Activated naive CD8-positive, alpha-beta T cell treated with anti-CD3 and anti-CD28 coated beads, Interleukin-2, amount 10 ng/mL, durations not matched to agents 7 days and 5 days (primary cell): ENCODE measurements at places on chromosomes 2 and 18.

DNA sequence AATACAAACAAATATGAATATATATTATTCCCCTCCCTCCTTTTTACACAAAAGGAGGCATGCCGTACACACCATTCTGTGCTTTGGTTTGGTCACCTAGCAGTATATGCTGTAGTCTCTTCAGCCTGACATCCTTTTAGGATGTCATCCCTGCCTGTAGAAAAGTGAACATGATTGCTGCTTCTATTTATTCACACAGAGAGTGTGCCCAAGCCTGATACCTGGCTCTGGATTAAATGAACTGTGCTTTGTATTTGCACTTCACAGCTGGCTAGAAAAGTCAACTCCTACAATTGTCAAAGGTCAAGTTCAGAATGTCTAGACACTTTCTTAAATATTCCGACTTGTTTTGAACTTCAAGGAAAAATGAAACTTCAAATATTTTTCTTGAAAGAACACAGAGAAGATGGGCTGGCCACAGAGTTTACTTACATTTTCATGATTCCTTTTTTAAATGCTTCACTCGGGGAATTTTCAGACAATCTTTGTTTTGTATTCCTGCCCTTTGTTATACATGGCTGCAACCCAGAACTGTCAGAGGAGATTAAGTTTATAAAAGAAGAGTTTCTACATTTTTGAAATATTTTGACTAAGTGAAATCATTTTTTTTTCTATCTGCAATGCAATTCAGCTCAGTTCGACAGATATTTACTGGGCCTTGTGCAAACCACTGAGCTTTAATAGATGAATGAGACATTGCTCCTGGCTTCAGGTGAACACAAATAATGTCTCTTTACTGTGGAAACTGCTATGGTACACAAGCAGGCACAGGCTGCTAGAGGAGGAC, 33.5 kb downstream of the DAPL1 start:
- H3K4me3 ChIP-seq, result no peak overlapping the region
- no peak for DNase-seq
- no peak overlapping the region for H3K27ac ChIP-seq
- H3K36me3 ChIP-seq, result no peaks in the 10 kb centered on the region

GRCh38 chr2:207165121-207166038, at the start of gene KLF7:
Gene KLF7, minus strand, starts transcription at chr2:207165948. Its CDS starts 380 bp downstream, at chr2:207165568.
- no peaks in the 10 kb centered on the region for H3K27me3 ChIP-seq
- peak within 1 kb of the TSS; percentile 96 for H3K27ac ChIP-seq
- H3K4me3 ChIP-seq, result peak within 1 kb of the TSS; percentile 87
- peaks cover 39% of the 10 kb centered on the region for H3K4me1 ChIP-seq

GRCh38 chr2:30492185-30492584, 45.1 kb downstream of the LCLAT1 start:
- H3K27me3 ChIP-seq, result no peaks in the 10 kb centered on the region
- no peak overlapping the region for H3K27ac ChIP-seq
- peaks cover 16% of the 10 kb centered on the region for H3K4me1 ChIP-seq
- peaks cover 31% of the 10 kb centered on the region for H3K36me3 ChIP-seq
- H3K4me3 ChIP-seq, result no peak overlapping the region

GRCh38 chr2:239290618-239291474, 110.0 kb downstream of the HDAC4 start:
- no peak overlapping the region for H3K4me3 ChIP-seq
- no peaks in the 10 kb centered on the region for H3K27me3 ChIP-seq
- H3K36me3 ChIP-seq, result peaks cover 15% of the 10 kb centered on the region
- DNase-seq, result peak; percentile 23
- H3K27ac ChIP-seq, result peak overlapping the region; percentile 37

DNA sequence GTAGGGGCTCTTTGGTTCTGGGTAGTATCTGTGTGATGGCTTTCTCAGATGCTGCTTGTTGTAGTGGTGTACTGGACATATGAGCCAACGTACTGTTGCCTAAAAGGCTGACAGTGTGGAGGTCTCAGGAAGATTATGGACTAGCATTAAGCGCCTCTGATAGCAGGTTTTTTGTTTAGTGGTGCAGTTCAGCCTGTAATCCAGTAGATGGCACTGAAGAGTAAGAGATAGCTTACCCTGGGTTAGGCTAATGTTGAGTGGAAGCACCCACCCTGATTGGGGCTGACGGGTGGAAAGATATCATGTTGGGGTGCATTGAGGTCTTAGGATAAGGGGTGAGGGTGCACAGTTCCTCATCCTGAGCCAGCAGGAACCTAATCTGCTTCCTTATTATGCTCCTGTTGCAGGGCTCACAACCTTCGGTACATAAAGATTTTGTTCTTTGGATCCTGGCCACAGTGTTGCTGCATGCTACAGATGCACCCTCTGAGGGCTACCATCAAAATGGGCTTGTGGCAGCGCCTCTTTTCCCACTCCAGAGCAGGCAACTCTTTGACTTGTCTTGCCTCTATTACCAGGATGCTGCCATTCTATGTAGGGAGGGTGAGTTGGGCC, 79.6 kb downstream of the MSTN start:
- DNase-seq, result no peak
- H3K4me3 ChIP-seq, result no peak overlapping the region
- no peaks in the 10 kb centered on the region for H3K4me1 ChIP-seq
- no peak overlapping the region for H3K27ac ChIP-seq

DNA sequence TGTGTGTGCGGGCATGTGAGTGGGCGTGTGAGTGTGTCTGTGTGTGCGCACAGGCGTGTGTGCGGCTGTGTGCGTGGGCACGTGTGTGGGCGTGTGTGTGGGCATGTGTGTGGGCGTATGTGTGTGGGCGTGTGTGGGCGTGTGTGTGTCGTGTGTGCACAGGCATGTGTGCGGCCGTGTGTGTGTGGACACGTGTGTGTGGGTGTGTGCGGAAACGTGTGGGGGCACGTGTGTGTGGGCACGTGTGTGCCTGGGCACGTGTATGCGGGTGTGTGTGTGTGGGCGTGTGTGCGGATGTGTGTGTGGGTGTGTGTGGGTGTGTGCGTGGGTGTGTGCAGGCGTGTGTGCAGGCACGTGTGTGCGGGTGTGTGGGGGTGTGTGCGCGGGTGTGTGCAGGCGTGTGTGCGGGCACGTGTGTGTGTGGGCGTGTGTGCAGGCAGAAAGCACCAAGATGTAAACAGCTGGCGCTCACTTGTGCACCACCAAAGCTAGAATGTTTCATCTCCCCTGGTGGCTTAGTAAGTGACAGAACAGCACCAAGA, 31.2 kb upstream of the ALKAL2 start:
- H3K27ac ChIP-seq, result no peak overlapping the region
- H3K4me1 ChIP-seq, result peaks cover 18% of the 10 kb centered on the region
- H3K4me3 ChIP-seq, result no peak overlapping the region
- H3K36me3 ChIP-seq, result no peaks in the 10 kb centered on the region
- DNase-seq, result no peak
- peaks cover 11% of the 10 kb centered on the region for H3K27me3 ChIP-seq

- peaks cover 13% of the 10 kb centered on the region for H3K4me1 ChIP-seq
- no peak overlapping the region for H3K4me3 ChIP-seq
- no peaks in the 10 kb centered on the region for H3K36me3 ChIP-seq
- H3K27me3 ChIP-seq, result peaks cover 2% of the 10 kb centered on the region
- DNase-seq, result no peak
- no peak overlapping the region for H3K27ac ChIP-seq
These were observed 60.1 kb upstream of the ARL4C start for GRCh38 chr2:234556848-234557573.

DNA sequence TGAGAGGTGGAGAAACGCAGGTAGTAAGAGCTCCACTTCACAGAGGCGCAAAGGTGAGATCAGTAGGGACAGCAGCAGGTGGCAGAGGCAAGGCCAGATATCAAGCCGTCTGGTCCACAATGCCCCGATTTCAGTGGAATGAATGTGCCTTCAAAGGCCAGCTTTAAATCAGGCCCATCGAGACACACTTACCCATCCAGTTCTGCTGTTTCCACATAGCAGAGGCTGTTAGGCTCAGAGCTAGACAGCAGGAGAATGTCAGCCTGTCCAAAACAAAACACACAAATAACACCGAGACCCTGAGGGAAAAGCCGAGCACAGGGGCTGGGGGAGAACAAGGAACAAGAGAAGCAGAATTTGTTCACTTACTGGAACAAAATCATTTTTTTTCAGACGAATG, 75.8 kb upstream of the NARS1 start:
- H3K4me3 ChIP-seq, result no peak overlapping the region
- no peaks in the 10 kb centered on the region for H3K4me1 ChIP-seq
- no peak overlapping the region for H3K27ac ChIP-seq
- no peaks in the 10 kb centered on the region for H3K27me3 ChIP-seq
- no peaks in the 10 kb centered on the region for H3K36me3 ChIP-seq
- DNase-seq, result no peak

GRCh38 chr2:127425540-127426490, 7.6 kb downstream of the PROC start:
- H3K36me3 ChIP-seq, result no peaks in the 10 kb centered on the region
- peaks cover 36% of the 10 kb centered on the region for H3K27me3 ChIP-seq
- DNase-seq, result no peak
- H3K4me3 ChIP-seq, result no peak overlapping the region
- H3K4me1 ChIP-seq, result peaks cover 4% of the 10 kb centered on the region

DNA sequence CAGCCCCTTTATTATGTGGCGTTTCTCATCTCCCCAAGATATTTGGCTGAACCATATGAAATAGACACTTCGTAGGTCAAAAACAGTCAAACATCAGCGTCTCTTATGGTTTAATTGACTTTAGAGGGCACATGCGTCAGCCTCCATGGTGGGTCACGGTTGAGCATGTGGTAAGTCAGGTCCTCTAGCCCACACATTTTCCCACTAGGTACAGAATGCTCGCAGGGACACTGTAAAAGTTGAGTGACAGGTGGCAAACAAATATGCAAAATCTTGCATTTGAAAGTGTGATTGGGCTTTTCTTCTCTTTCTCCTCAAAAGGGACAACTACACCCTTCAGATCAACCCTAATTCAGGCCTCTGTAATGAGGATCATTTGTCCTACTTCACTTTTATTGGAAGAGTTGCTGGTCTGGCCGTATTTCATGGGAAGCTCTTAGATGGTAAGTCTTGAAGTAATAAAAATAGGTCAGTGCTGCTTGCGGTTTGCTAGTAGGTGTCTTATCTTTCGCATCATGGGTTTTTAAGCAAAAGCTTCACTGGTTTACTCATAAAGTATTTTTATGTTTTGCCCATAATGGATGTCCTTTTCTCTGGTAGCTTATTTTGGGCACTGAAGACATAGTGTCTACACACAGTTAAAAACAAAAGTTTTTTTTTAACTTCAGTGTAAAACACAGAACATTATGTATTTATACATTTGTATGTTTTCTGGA, 261.3 kb downstream of the ALPK2 start:
- H3K4me3 ChIP-seq, result no peak overlapping the region
- no peaks in the 10 kb centered on the region for H3K4me1 ChIP-seq
- H3K27me3 ChIP-seq, result peaks cover 2% of the 10 kb centered on the region
- H3K36me3 ChIP-seq, result no peaks in the 10 kb centered on the region
- no peak for DNase-seq

- peaks cover 19% of the 10 kb centered on the region for H3K27me3 ChIP-seq
- no peak for DNase-seq
- H3K36me3 ChIP-seq, result no peaks in the 10 kb centered on the region
- H3K27ac ChIP-seq, result no peak overlapping the region
- H3K4me1 ChIP-seq, result no peaks in the 10 kb centered on the region
- no peak overlapping the region for H3K4me3 ChIP-seq
These were observed 49.6 kb downstream of the SOWAHC start for GRCh38 chr2:109663721-109664120.

DNA sequence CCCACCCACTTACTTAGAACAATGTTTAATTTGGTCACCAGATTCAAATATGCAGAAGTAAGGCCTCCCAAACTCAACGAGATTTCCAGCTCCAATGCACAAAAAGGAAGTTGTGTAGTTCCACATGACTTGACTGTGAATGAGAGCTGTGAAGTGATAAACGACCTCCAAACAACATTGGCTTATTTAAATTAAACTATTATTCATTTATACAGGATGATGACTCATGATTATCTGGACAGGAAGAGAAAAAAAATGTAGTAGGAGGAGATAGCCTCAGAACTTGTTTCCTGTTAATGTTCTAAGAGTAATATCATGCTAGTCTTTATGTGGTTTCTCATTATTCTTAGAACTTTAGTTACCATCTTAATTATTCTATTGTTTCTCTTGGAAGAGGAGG, 237.3 kb downstream of the C1D start:
- H3K36me3 ChIP-seq, result no peaks in the 10 kb centered on the region
- no peak overlapping the region for H3K27ac ChIP-seq
- H3K4me3 ChIP-seq, result no peak overlapping the region

- no peak overlapping the region for H3K4me3 ChIP-seq
- no peak for DNase-seq
- H3K4me1 ChIP-seq, result no peaks in the 10 kb centered on the region
- no peak overlapping the region for H3K27ac ChIP-seq
These were observed 497.6 kb upstream of the FAM98A start for GRCh38 chr2:34096562-34097171.

DNA sequence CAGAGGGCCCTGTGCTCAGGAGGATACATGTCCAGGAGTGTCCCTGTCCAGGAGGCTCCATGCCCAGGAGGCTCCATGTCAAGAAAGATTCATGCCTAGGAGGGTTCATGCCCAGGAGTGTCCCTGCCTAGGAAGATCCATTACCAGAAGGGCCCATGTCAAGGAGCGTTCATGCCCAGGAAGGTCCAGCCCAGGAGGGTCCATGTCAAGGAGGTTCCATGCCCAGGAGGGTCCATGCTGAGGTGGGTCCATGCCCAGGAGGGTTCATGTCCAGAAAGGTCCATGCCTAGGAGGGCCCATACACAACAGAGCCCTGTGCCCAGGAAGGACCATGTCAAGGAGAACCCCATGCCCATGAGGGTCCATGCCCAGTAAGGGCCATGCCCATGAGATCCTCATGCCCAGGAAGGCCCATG, 7.0 kb downstream of the GPR35 start:
- no peak for DNase-seq
- H3K27me3 ChIP-seq, result no peaks in the 10 kb centered on the region
- H3K27ac ChIP-seq, result no peak overlapping the region
- peaks cover under 1% of the 10 kb centered on the region for H3K4me1 ChIP-seq

GRCh38 chr18:11482271-11482670, 127.1 kb upstream of the SLC35G4 start:
- H3K4me3 ChIP-seq, result no peak overlapping the region
- H3K27ac ChIP-seq, result no peak overlapping the region
- H3K36me3 ChIP-seq, result no peaks in the 10 kb centered on the region

- H3K4me3 ChIP-seq, result no peak overlapping the region
- DNase-seq, result no peak
- no peak overlapping the region for H3K27ac ChIP-seq
- H3K27me3 ChIP-seq, result peaks cover 9% of the 10 kb centered on the region
- H3K4me1 ChIP-seq, result peaks cover 11% of the 10 kb centered on the region
These were observed 50.4 kb upstream of the CTDP1 start for GRCh38 chr18:79629249-79629558.
